Kasumi-1 (cell line): ENCODE measurements at places on chromosomes 11 and 22.

- DNase-seq = no peak
Measured at GRCh38 chr22:37522482-37522881, 3.3 kb upstream of the CARD10 start.

DNA sequence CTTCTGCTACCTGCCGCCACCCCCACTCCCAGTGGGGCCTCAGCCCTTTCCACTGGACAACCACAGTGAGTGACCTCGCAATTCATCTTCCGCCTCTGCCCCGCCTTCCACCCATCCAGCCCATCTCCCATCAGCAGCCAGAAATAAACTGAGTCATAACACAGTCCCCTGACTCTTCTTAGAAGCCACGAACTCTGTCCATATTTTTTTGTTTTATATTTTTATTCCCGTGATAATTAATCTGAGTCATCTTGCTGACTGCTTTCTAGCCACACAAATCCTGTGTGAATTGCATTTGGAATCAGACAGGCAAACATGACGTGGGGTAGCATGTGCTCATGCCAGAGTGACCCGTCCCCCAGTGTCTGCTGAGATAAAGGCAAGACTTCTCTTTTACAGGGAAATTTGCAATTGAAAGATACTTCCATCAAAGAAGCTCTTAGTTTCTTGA is 7.0 kb downstream of the FADD start:
- no peak for DNase-seq

- DNase-seq = no peak
Measured at GRCh38 chr11:119121811-119122124, 388 bp downstream of the HINFP start.

GRCh38 chr11:7448201-7448600 is 37.1 kb upstream of the OLFML1 start:
- no peak for DNase-seq

DNA sequence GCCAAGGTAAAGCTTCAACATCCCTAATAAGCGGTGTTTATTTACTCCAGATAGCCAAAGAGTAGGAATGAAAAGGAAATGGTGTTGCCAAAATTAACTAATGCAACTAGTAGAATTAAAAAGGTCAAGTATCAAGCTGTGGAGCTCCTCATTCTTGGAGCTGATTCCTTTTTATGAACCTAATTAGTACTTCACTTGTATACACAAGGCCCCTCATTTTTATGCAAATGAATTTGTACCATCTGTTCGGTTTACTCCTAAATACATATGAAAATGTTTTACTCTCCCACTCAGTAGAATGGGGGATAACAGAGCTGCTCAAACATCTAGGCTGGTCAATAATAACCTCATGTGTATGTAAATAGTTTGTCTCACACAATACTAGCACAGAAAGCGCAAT is 426.4 kb upstream of the LUZP2 start:
- DNase-seq = no peak

DNA sequence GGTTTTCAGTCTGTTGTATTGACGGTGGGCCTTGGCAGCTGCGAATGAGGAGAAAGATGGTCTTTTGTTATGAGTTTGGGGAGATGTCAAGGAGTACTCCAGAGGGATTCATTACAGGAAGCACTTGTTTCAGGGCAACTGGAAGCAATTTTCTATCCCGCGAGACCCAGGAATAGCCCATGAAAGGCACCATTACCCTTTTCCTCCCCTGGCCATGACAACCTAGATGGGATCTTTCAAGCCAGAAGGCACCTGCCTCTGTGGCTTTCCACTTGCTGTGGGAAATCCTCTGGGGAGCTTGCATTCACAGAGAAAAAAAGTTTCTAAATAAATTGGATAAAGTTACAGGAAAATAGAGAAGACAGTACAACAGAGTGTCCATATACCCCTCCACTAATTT is 2.7 kb downstream of the ZNF215 start:
- DNase-seq = no peak

DNA sequence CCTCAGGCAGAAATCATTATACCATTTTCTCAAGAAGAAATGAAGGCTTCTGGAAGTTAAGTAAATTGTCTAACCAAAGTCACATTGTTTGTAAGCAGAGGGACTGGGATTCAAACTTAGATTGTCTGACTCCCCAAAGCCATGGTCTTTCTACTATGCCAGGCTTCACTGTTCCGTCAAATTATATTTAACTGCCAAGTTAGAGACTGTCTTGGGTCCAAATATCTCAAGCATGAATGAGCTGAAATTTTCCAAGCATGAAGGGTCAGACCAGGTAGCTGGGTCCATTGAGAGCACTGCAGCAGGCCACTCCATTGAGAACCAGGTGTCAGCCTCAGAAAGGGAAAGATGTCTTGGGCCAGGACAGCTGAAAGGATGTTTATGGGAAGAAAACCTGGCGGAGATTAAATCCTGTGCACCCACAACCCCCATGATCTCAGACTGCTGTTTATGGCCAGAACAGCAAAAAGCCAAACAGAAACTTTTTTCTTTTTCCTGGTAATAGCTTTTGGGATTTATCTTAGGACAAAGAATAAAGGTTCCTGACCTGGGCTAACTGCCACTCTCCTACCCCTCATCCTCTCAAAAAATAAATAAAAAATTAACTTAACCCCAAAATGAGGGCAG is 612.3 kb downstream of the INSC start:
- DNase-seq = no peak

DNA sequence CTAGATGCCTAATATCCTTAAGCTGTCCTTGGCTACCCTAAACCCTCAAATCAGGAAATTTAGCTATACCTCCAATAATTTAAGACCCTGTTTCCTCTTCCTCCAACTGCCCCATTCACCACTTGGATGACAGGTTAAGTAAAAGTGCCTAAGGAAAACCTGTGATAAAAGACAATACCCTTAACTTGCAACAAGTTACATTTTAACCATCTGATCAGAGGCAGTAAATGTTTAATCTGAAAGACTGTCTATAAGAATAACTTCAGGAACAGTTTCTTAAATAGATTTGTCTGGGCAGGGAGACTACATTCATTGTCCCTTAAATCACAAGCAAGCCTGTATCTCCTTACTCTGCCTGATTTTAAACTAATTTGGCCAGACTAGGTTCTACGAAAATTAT is 129.1 kb downstream of the APOL5 start:
- no peak for DNase-seq

- no peak for DNase-seq
Measured at GRCh38 chr11:97909614-97910399, 1110.9 kb upstream of the CNTN5 start.

DNA sequence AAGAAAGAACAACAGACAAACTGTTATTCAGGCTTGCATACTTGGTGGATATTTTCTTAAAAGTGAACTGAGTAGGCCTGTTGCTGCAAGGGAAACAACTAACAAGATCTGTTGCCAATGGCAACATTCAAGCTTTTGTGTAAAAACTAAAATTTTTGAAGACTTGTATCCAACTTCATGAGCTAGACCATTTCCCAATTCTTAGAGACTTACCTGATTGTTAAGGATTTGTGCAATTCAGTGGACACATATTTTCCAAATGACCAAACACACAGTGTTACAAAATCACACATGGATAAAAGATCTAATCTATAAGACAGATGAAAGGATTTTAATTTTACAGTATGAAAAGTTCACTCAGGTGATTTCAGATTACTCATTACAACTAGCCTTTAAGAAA is 564.1 kb downstream of the CNTN5 start:
- no peak for DNase-seq

DNA sequence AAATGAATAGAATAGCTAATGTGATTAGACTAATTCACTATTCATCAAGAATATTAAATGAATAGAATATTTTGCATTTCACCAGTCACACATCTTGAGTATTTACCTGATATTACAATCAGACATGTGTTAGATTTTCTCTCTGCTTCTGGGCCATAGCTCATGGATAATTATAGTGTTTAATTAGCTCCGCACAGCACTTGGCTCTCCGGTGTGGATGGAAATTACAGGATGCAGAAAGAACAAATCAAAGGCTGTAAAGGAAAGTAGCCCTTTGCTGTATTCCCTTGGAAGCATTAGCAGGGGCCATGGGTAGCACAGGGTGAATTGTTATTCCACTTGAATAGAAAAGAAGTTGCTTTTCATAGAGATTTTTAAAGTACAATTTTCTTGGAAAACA is 320.3 kb upstream of the SORL1-AS1 start:
- no peak for DNase-seq

DNA sequence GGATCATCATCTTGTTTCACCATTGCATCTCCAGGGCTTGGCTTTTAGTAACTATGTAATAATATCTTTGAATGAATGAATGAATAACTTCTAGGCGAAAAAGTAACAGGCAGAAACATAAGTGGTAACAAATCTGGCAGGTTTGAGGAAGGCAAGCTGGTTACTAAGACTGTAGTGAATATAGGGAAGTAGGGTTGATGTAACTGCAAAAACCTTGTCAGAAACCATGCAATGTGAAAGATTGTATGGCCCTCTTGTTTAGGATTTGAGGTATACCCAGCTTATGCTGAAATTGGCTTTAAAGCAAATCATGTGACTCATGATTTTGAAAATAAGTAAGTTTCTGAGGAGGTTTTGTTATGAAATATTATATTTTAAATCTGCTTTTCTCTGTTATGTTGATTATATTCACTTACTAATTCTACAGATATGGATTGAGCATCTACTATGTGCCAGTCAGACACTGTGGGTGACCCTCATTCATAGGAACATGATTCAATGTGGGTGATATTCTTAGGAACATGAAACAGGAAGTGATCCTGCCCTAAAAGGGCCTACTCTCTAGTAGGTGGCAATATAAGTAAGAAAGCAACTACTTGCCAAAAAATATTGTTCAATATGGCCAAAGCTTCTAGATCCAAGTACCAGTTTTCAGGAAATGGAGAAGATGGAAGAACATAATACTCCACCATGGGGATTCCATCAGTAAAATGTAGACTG is 115.5 kb upstream of the CCDC90B start:
- DNase-seq = no peak

DNA sequence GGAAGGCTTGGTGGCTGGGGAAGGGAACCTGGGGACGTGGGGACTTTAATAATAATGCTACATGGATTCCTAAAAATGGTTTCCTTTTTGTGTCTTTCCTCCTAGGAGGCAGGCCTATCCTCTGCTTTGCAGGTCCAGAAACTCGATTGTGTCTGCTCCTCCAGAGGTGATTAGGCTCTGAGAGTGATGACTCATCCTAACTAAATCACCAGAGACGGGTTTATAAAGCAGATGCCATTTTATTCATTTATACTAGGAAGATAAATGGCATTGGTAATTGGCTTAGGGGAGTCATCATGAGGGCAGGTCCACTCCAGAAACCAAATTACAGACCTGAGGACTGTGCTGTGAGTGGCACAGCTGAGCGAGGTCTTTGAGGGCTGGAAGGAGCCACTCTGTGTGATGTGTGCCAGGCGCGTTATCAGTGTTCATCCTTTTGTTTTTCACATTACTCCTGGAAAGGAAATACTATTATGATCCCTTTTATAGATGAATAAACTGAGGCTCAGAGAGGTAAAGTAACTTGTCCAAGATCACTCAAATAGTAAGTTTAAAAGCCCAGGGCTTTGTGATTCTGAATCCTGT is 7.1 kb downstream of the NLRX1 start:
- no peak for DNase-seq

DNA sequence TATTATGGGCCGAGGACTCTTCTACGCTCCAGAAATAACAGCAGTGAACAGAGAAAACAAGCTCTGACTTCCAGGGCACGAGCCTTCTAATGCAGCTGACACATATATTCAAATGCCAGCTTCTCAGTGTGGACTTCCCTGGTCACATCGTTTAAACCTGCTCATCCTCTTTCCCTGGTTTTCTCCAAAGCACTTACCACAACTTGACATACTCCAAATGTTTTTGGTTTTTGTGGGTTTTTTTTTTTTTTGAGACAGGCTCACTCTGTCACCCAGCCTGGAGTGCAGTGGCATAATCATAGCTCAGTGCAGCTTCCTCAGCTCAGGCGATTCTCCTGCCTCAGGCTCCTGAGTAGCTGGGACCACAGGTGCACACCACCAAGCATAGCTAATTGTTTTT is 105.5 kb downstream of the MICAL3 start:
- DNase-seq = no peak

- no peak for DNase-seq
Measured at GRCh38 chr11:23078289-23078971, 218.2 kb upstream of the CCDC179 start.

GRCh38 chr22:39181778-39182177 is 29.3 kb upstream of the CBX7 start:
- DNase-seq = no peak

- no peak for DNase-seq
Measured at GRCh38 chr11:91158297-91158696, 935.4 kb upstream of the CHORDC1 start.

DNA sequence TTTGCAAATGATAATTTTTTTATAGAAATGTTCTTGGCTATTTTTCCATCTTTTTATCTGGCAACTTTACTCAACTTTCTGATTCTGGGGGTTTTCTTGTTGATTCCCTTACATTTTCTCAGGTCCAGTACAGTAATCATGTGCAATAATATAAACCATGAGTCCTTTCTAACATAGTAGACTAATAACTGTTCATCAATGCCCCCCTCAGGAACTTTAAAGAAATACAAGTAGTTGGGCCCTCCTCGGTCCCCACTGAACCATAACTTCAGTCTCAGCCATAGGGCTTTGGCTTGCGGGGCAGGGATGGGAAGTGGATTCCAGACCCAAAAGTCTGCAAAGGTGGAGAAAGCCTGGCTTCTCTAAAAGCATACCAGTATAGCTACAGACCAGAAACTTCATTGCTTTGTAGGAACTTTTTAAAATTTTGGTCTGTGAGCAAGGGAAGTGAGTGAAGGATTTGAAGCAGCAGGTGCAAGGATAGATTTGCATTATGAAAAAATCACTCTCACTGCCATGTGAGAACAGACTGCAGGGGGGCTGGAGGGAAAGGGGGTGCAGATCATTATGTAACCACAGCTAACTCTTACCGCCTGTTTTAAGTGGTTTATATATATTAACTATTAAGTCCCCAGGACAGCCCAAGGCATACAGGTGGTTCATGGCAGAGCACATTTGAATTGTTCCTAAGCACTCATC is 10.4 kb upstream of the TUB start:
- DNase-seq = peak; percentile 46

DNA sequence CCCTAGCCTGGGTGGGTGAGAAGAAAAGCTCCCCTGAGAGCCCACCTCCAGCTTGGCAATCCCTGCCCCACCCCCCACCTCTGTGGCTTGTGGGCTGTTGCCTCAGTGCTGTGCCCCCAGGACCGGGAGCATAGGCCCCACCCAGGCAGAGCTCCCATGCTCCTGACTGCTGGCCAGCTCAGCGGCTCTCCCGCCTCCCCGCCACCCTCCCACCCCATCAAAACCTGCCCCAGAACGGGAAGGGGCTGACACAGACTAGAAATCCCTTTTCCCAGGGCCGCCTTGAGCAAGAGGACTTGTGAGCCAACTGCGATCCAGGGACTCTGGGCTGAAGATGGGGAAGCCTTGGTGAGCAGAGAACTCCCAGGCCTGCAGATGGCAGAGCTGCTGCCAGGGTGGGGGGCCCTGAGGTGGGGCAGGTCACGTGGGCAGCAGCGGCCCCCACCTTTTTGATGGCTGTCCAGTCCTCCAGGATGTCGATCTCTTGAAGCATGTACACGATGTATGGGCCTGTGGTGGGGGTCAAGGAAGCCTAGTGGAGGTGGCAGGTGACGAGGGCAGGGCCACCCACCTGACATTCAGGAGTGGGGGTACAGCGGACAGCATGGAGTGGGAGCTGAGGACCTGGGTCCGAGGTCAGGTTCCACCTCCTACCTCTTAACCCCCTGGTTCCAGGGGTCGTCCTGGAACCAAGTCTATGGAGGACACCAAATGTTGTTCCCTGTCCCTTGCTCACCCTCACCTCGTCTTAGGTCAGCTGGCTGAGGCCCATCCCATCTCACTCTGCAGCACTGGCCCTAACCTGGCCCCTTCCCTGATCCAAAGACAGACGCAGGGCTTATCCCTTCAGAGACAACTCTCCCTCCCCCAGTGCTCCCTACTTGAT is 2.3 kb upstream of the RIN1 start:
- DNase-seq = no peak
